ENCODE measurements at places on chromosomes 6 and 20. TPM values are rescaled to one million over a fixed set of nuclear protein-coding genes. Genes with fewer than 3 reads are reported as not detected.

DNA sequence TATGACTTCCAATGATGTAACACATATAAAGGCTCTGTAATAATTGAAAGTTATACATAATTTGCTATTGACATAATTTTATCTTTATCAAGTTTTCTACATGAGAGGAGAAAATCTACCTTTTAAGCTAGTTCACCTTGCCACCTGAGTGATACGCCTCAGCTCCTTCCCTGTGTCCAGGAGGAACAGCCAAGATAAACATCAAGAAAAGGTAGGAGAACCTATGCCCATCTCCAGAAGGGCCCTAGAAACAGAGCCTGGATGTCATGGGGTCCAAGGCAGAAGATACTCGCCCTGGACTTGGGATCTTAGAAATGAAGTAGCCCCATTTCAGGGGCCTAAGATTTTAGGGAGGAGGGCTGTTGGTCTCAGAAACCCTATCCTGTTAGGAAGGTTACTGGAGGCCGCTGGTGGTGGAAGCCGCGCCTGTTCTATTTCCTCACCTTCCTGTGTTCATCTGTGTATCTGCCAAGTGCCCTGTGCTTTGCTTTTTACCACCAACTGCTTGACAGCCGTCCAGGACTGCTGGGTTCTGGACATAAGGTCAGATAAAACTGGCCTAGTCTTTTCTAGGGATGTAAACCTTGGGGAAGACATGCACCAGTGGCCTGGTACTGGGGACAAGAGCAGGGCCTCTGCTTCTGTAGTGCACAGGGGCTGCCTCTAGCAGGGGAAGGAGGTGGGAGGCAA, 178.5 kb downstream of the ARID1B start:
- no peak overlapping the region for H3K4me3 ChIP-seq
- H3K36me3 ChIP-seq: no peaks in the 10 kb centered on the region
- DNase-seq: no peak
- no peaks in the 10 kb centered on the region for H3K27me3 ChIP-seq

DNA sequence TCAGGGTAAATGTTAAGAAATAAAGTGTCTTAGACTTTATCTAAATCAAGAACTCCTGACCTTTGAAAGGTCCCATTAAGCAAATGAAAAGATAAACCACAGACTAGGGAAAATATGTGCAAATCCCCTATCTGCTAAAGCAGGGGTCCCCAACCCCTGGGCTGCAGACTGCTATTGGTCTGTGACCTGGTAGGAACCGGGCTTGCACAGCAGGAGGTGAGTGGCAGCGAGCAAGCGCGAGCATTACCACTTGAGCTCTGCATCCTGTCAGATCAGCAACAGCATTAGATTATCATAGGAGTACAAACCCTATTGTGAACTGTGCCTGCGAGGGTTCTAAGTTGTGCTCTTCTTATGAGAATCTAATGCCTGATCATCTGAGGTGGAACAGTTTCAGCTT, 42.4 kb downstream of the LCA5 start:
- H3K27me3 ChIP-seq: no peaks in the 10 kb centered on the region
- H3K27ac ChIP-seq: no peak overlapping the region
- H3K36me3 ChIP-seq: no peaks in the 10 kb centered on the region
- DNase-seq: no peak
- no peaks in the 10 kb centered on the region for H3K4me1 ChIP-seq

The SNX14 gene
- total RNA-seq: 54.1 TPM

DNA sequence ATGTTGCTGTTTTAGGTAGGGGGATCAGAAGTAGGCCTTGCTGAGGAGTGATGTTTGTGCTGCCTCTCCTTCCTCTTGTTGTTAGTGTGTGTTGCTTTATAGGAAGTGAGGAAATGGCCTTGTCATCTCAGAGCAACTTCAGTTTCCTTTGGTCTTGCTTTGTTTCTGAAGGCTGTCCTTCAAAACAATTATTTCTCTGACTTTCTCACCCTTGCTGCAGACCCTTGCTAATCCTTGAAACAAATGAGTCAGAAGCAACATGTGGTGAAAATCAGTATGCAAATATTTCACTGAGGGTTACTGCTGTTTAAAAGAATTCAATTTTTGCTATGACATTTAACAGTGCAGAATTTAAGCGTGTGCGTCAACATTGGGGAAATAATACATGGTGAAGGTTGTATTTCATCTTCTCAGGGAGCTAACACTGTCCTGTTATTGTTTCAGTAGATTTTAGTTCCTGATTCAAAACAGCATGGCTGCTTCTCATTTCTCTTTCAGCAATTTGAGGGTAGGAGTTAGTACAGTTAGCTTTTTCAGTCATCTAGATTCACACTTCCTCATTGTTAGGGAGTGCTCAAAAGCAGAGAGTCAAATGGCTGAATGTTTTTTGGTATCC, 13.8 kb downstream of the RNF144B start:
- H3K27me3 ChIP-seq: no peaks in the 10 kb centered on the region
- H3K36me3 ChIP-seq: peaks cover 6% of the 10 kb centered on the region
- DNase-seq: no peak
- no peak overlapping the region for H3K4me3 ChIP-seq
- peak overlapping the region; percentile 74 for H3K27ac ChIP-seq
